ENCODE measurements at places on chromosomes 1 and 21.

- no peak for DNase-seq
Observed at GRCh38 chr1:60265560-60266535, 192.3 kb upstream of the C1orf87 start.

GRCh38 chr1:187537936-187538335, 709.2 kb downstream of the PLA2G4A start:
- no peak for DNase-seq

DNA sequence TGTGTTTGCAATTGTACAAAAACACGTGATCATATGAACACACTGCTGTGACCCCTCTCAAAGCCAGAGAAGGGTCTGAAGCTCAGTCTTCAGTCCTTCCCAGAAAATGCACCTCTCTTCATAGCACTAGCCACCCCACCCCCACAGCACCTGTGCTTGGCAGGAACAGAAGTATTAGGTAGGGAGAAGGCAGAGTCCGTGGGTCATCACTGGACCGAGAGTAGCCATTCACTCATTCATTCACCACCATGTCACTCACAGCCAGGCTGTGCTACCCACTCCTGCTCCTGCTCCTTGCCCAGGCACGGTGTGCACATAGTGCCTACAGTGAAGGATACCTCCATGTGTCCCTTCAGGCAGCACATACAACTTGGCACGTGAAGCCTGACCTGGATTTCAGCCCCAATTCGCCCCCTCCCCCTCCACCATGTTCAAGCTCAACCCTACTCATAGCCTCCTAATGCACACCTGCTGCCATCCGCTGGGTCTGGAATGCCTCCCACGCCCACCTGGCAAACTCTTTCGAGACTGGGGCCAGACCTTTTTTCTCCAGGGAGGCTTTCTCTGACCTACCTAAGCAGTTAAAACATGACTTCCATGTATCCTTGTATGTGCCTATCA, 81.9 kb upstream of the GALNT2 start:
- DNase-seq, result no peak

DNA sequence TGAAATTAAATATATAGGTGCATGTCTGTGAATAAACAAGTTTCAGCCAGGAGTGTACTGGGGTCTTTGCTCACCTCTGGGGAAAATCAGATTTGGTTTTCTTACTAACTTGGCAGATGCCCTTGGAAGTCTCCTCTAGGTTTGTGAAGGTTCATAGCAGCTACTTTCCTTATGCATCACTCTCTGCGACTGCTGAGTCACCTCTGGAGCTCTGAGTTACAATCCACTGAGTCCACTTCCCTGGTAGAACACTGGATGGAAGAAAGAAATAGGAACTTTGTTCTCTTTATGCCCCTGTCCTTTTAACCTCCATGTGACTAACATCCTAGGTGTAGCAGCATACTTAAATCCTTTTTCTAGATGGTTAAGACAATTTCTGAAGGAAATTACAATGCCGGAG, 4.4 kb upstream of the FASLG start:
- no peak for DNase-seq

DNA sequence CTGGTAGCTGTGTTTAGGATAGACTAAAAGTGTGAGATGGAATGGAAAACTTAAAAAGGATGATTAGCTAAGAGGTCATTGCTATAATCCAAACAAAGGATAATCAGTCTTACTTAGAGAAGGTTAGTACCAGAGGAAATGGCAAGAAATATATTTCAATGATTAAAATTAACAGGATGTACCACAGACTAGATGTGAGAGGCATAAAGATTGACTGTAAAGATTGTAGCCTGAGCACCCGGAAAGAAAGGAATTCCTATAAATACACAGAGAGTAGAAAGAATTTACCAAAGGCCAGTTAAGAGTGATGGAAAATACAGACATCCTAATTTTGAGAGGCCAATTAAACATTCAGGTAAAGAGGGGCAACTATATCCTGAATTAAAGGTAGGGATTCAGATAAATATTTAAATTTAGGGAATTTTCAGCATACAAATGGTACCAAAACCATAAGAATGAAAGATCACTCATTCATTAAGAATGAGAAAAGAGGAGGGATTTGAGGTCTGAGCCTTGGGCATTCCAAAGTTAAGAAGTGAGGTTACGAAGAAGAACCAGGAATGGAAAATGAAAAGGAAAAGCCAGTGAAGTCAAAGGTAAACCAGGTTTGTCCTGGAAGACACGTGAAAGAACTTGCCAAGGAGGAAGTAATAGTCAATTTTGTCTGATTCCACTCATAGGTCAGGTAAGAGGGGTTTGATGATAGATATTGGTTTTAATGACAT, 46.4 kb upstream of the RGS1 start:
- no peak for DNase-seq

DNA sequence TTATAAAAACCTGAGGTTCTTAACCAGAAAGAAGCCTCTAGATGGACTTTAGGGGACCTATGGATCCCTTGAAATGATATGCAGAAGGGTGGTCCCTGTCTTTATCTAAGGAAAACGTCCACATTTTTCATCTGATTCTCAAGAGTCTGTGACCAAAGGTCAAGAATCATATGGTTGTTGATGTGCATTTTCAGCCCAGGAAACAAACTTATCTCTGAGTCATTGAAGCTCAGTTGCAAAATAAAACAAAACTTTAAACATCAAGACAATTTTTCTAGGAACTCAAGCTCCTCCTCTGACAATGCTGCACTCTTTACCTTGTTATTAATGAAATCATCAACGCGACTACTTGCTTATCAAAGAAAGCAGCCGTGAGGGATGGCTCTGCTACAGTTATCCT, 83.3 kb downstream of the TIAM1 start:
- DNase-seq, result no peak
